Islet precursor cell (in vitro differentiated cells): ENCODE measurements at places on chromosomes 4 and X.
A peak's percentile ranks its signal among the peaks of the same experiment; 100 is the strongest.

- no peak for DNase-seq
Measured at GRCh38 chr4:87029356-87029755, 94.5 kb downstream of the AFF1 start.

DNA sequence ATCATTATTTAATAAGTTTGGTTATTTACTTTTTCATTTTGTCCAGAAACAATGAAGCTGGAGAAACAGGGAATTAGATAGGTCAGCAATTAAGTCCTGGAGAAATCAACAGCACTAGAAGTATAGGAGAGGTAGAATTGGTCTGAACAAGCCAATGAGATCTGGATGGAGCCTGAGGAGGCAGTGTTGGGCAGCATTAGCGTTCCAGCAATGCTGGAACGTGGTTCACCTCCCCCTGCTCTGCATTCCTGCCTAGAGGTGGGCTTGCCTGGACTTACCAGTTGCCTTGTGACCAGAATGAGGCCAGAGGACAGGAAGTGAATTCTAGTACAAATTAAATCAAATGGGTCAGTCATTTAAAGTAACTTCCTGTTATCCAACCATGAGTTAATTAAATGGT is 4.6 kb downstream of the RASSF6 start:
- DNase-seq: peak; percentile 88

GRCh38 chrX:108420481-108420880 is 17.7 kb downstream of the COL4A6 start:
- DNase-seq: no peak

DNA sequence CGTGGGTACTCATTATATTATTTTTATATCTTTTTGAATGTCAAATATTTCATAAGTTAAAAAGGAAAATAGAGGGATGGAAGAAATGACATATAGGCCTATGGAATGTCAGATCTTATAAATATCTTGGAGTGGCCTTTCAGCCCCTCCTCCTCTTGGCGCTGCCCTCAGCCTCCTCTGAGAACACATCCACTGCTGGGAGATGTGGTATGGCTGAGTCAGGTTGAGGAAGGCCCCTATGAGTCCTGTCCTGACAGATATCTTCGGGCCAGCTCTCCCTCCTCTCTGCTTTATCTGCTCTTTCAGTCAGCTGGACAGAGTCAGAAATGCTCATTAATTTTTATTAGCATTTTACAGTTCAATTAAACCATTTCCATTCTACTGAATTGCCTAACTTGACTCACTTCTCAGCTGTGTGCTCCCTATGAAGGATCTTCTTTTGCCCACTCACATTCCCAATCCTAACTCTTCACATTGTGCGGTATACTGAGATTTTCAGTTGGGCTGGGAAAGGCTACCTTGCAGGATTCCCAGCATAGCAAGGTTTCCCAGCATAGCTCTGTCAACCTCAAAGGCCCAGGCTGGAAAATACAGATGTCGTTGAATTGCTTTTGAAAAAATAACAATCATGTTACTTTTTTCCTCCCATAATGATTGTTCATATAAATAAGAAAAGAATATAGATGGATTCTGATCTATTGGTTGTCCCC is 128.0 kb downstream of the ARHGEF9 start:
- DNase-seq: no peak
